ENCODE measurements at places on chromosomes 3 and 15.

- no peak for DNase-seq
Measured at GRCh38 chr3:179768080-179768479, 115.2 kb downstream of the USP13 start.

DNA sequence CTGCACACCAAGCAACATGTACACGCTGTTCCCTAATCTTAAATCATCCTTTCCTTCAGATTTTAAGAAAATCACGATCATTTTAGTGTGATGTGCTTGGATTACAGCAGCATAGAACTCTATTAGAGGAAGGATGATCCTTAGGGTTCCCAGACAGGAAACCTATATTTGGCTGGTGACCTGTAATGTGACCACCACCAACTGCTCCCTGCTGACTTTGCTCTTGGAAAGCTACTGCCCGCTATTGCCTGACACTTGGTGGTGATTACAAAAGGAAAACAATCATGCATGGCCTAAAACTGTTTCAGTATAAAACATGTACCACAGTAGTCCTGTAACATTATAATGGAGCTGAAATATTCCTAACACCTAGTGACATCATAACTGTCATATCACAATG lies 27.2 kb upstream of the LMOD3 start:
- DNase-seq: no peak

DNA sequence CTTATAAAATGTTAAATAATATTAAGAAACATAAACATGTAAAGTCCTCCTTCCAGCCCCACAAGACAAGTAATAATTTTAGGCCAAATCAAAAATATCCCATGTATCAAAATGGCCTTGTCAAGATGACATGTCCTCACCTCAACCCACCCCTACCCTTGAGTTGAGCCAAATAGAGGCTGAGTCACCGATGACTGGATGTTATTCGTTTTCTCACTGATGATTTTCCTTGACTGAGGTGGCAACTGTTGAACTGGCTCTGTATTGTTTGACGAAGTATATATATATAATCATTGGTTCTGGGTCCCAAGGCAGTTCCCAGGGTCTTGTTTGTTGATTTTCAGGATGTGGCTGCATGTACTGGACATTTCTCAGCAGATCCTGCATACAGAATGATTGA lies 75.3 kb downstream of the TMEM108 start:
- no peak for DNase-seq

DNA sequence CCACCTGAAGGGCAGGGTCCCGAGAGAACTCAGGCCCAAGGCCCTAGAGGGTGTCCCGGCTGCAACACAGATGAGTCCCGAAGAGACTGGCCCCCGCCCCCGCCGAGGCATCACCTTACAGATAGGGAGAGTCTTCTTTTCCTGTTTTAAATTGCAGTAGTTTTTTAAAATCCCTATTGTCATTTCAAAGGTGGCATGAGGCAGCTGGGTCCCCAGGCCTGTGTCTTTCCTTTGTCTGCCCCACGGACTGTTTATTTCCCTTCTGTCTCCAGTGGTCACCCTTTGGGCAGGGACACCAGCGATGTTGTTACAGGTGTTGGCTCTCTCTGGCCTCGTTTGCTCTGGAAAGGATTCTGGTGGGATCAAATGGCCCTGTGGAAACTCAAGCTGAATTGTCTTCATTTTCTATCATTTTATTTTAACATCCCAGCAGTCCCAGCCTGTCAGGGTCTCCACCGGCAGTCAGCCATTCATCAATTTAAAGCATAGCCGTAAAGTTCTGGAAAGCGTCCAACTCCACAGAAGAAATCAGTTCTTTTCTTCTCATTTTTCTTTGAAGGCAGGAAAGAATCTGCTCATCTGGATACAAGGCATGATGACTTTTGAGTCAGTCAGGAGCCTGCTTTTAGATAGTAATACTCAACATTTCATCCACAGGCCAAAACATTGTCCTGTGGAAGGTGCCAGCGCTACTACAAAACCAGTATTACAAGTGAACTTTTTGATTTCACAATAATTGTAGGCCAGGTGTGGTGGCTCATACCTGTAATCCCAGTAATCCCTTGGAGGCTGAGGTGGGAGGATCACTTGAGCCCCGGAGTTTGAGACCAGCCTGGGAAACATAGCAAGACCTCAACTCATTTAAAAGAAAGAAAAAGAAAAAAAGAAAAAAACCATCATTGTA lies 96.2 kb downstream of the HES1 start:
- DNase-seq: no peak

- no peak for DNase-seq
Measured at GRCh38 chr3:95123104-95123503, 1060.2 kb downstream of the NSUN3 start.

GRCh38 chr15:93270937-93271467 lies 182.0 kb upstream of the RGMA start:
- DNase-seq: no peak

DNA sequence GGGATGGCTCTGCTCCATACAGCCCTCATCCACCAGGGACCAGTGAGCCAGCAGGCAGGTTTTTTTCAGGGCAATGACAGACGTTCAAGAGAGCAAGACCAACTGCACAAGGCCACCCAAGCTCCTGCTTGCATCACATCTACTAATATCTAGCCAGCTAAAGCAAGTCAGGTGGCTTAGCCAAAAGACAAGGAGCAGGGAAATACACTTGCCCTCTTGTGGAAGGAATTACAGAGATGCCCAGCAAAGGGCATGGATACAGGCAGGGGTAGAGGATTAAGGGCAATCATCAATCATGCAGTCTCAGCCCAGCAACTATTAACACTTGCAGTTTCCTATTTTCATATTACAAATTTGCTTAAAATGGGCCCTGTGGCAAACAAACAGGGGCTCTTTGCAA lies 81.5 kb upstream of the NTRK3 start:
- no peak for DNase-seq

DNA sequence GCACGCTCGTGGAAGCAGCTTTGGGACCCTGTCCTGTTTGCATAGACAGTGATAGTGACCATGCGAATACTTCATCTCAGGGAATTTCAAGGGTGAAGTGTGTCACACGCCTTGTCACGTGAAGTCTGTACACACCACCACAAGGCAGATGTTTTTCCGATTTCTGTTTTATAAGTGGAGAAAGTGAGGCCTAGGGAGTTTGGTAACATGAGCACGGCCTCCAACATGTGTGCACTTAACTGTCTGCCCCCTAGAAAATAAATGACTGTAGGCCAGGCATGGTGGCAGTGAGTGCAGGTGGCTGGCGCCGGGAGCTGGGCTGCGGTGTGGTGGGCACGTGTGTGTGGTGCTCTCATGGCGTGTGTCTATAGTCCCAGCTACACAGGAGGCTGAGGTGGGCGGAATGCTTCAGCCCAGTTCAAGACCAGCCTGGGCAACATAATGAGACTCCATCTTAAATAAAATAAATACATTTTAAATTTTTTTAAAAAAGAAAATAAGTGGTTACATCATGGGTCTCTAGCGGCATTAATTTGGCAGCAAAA lies 42.0 kb downstream of the WHAMM start:
- DNase-seq: no peak

GRCh38 chr3:129476586-129476985 lies 36.6 kb downstream of the IFT122 start:
- no peak for DNase-seq

DNA sequence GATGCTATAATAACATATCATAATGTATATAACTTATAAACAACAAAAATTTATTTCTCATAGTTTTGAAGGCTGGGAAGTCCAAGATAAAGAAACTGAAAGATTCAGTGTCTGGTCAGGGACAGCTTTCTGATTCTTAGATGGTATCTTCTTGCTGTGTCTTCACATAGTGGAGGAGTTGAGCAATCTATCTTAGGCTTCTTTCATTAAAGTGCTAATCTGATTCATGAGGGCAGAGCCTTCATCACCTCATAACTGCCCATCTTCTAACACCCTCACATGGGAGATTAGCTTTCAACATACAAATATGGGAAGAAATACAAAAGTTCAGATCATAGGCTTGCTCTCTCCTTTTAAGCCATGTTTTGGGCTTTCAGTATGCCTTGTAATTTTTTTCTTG lies 774.8 kb upstream of the EPHA6 start:
- DNase-seq: no peak

DNA sequence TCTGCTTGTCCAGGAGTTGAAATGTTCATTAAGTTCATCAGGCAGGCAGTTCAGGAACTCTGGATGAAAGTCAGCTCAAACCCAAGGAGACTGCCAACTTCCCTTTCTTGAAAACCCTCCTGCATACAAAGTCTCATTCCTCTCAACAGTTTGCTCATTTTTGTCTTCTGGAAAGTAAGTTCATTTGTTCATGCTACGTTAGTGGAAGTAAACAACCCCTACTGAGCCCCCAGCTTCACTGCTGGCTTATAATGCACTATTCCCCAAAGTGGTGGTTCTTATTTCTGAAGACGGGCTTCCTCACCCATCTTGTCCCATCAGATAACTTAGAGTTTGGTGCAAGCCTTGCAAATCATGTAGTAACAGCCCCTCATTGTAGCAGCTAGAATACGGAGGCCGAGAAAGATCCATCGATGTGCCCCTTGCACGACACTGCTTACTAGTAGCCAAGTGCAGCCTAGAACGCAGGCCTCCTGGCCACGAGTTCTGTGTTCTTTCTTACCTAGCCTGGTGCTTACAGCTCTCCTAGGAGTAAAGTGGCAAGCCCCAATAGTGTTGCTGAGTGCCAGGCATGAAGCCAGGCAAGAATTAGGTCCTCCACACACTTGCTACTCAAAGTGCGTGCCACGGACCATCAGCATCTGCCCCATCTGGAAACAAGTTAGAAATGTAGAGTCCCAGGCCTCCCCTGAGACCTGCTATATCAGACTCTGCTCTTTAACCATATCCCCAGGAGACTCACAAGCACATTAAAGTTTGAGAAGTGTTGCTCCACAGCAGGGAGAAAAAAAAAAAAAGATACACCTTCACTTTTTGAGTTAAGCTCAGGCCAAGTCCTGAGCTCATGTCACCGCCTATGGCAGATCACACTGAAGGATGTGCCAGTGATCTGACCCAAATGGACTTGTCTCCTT lies 82.5 kb downstream of the RFTN1 start:
- no peak for DNase-seq

GRCh38 chr3:45962033-45962432 lies 18.8 kb downstream of the CXCR6 start:
- DNase-seq: no peak

DNA sequence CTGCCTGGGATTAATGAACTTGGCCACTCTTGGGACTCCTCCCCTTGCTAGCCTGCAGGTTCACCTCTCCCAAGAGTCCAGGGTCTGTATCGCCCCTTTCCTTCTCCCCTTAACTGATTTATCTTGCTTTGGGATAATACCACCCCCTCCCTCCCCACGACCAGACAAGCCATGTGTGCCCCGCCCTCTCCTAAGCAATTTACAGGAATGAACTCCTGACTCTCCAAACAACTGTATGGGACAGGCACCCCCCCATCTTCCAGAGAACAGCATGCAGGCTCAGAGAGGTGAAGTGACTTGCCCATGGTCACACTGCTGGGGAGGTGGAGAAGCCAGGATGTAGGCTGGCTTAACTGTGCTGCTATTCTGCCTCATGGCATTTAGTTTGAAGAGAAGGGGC lies 46.8 kb downstream of the RGMA start:
- no peak for DNase-seq

DNA sequence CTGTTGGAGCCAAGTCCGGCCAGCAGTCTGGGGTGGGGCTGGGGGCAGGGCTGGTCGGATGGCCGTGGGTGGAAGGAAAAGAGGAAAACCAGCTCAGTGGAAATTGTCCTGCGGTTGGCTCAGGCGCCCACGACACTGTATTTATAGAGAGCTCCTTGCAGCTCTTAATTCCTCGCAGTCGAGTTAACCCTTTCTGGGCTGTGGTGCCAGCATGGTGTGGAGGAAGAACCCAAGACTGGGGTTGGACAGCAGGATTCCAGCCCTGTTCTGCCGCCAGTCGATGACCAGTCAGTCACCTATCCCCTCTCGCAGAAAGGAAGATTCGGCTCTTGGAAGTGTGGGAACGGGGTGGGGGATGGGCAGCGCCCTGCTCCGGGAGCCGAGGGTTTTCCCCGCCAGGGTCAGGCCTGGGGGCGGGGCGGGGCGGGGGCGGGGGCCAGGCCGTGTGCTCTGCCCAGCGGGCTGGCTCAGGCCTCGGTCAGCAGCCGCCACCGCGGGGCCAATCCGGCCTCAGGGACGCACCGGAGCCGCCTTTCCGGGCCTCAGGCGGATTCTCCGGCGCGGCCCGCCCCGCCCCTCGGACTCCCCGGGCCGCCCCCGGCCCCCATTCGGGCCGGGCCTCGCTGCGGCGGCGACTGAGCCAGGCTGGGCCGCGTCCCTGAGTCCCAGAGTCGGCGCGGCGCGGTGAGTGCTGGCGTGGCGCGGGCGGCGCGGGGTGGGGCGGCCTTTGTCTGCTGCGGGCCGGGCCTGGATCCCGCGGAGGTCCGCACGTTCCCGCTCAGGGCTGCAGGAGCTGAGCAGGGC lies at the start of gene CD276:
CD276 (plus strand) TSS at position 607 of the 804 bp plus-strand sequence. CDS start 15,257 bp downstream, outside the sequence.
- DNase-seq: no peak

DNA sequence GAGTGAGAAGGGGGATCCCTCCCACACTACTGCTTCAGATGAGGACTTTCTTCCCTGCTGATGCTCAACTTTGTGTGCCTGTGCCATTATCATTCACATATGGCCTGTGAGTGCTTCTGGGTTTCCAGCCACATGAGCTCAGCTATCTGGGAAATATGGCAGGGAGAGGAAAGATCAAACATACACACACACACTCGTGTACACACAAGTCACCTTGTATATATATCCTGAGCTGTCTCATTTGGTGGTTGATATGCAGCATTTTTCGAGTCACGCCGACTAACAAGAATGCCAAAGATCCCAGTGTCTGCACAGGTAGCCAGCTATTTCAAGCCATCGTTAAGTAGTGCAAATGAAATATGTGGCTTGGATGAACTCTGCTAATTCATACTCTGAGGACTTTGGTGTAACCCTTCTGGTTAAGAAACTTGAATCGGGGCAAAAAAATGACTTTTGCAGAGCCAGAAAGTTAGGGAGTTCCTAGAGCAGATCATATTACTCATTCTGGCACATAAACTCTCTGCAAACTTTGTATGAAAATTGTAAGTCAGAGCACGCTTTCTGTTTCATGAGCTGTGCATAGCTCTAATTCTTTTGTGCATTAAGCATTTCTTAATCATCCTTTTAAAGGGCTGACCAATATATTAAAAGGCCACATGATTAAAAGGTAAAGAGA lies 24.9 kb upstream of the WNT5A start:
- DNase-seq: no peak

GRCh38 chr3:180408654-180409053 lies 193.3 kb upstream of the TTC14 start:
- DNase-seq: no peak

DNA sequence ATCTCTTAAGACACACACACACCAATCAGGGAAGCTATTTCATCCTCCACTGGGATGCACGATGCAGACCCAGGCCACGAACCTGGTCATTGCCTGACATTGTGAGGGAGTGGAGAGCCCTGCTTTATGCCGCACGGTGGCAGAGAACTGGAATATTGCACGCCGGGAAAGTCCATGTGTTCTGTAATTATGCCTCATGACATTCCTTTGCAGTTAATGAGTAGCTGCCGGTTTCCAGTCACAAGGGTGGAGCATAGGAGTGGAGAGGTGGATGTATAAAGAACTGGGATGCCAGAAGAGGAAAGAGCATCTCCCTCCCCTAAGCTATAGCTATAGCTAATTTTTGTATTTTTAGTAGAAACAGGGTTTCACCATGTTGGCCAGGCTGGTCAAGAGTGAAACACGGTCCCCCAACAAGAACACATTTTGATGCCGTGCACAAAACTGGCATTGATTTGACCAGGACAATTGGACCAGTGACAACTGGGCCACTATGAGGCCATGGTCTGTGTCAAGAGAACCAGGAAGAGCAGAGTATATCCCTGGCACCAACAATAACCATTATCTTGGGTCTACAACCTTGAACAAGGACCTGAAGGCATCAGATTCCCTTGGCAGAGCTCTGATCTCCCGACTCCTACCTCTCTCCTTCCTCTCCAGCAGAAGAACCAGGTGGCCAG lies 51.4 kb downstream of the SH3BP5 start:
- no peak for DNase-seq

GRCh38 chr3:183217548-183218332 lies 35.3 kb upstream of the B3GNT5 start:
- no peak for DNase-seq

All from stimulated activated CD4-positive, alpha-beta T cell treated with anti-CD3 and anti-CD28 coated beads, TNF-alpha, amount 100 ng/mL, for 4 hours (primary cell).